CD4-positive, alpha-beta T cell treated with Interleukin-17A for 1 hour (primary cell): ENCODE measurements at places on chromosomes 3 and 15.
A peak's percentile ranks its signal among the peaks of the same experiment; 100 is the strongest.

- DNase-seq: no peak
These were observed 151.3 kb downstream of the LPP start for GRCh38 chr3:188305220-188305619.

DNA sequence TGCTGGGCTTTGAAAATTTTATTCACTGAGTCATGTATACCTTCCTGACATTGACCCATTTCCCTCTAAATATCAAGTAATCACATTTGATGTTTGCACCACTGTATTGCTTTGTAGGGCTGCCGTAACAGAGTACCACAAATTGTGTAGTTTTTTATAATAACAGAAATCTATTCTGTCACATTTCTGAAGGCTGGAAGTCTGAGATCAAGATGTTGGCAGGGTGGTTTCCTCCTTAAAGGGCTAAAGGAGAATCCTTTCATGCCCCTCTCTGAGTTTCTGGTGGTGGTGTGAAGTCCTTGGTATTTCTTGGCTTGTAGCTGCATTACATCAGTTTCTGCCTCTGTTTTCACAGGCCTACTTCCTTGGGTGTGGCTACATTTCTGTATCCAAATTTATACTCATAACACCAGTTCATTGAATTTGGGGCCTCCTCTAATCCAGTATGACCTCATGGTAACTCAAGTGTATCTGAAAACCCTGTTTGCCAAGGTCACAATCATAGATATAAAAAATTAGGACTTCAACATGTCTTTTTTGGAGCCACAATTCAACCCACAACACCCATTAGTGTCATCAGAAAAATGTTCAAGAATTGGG, 29.1 kb upstream of the ST6GAL1 start:
- DNase-seq: peak; percentile 28

DNA sequence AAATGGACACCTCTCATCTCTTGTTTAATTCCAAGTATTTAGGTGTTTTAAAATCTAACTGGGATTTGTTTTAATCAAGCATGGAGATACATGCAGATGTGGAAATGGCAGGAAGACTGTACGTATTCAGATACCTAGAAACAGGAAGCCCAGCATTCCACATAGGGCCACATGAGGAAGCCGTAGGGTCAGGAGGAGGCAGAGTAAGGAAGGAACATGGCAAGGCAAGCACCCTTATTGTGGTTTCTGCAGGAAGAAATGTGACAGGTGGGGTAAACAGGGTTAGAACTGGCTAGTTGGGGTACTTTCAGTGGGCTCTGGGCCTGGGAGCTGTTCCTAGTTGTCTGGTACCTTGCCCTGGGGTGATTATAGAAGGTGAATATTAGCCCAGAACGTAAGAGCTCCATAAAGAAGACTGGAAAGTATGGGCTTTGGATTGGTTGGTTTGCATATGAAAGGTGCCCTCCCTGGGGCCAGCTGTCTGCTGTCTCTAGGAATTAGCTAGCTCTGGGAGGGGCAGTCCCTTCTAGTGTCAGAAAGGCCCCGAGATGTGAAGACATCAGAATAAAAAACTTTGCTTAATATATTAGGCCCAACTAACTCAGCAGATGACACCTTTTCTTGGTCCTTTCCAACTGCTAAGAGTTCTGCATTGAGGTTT, 107.7 kb upstream of the CADPS start:
- DNase-seq: no peak

- DNase-seq: peak; percentile 22
These were observed 8.6 kb upstream of the SST start for GRCh38 chr3:187678726-187679268.

GRCh38 chr3:169498336-169498735, 165.2 kb downstream of the MECOM start:
- DNase-seq: no peak

DNA sequence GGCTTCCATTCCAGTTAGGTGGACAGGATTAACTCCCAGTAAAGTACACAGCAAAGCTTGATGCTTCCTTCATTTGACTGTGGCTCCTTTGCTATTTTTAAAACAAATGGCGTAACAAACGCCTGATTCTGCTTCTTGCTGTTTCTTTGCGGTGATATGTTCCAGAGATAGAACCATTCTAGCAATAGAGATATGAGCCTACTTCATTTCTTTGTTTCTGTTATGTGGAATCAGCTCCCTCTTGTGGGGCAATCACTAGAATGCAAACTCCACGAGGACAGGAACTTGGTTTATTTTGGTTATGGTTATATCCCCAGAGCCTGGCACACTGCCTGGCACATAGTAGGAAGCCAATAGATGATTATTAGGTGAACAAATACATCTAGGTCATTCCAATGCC, 122.6 kb upstream of the SLC6A11 start:
- peak; percentile 11 for DNase-seq

- DNase-seq: peak; percentile 17
These were observed 26.8 kb downstream of the TRANK1 start for GRCh38 chr3:36918050-36918449.

- no peak for DNase-seq
These were observed 311.8 kb downstream of the TBC1D5 start for GRCh38 chr3:17430582-17430981.

DNA sequence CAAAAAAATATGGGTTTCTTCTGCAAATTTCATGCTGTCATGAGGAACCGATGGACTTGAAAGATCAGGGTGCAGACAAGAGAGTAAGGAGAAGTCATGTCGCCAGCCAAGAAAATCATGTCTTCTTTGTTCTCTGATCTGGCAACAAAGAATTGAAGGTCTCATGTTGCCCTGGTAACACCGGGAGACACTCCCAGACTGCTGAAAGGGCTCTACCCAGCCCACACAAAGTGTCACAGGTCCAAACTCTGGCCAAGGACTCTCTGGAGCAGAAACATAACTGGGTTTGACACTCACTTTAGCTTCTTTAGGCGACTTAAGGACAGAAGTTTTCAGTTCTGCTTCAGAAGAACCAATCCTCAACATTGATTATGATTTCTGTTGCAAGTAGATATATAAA, 42.9 kb downstream of the SIDT1 start:
- DNase-seq: no peak

DNA sequence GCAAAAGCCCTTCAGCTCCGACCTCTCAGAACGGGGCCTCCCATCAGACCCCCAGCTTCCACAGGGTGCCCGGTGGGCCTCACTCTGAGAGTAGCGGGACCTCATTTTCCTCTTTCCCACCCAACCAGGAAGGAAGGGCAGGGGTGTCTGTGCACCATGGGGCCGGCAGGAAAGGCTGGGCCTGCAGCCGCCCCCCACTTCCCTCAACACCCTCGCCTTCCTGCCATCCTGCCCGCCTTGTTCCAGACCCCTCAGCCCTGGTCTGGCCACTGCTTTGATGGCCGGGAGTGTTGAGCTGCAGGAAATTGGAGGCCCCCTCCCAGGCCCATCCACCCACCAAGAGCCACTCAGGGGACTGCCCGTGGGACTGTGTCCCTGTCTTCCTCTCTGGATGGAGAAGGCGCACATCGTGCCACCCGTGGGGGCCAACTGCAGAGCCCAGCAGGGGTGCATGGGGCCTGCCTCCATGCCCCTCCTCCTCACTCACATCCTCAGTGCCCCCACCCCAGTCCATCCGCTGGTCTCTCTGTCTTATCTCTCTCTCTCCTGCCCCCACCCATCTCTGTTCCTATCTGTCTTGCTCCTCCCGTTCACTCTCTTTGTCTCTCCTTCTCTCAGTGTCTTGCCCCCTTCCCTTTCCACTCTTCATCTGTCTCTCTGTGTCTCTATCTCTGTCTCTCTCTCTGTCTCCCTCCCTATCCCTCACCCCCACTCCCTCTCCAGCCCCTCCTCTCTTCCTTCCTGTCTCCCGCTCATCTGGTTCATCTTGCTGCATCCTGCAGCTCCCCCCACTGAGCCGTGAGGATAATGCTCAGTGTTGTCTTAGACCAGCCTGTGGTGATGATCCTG, 1.8 kb upstream of the PLXND1 start:
- no peak for DNase-seq

- DNase-seq: no peak
These were observed 256.4 kb upstream of the SOX2 start for GRCh38 chr3:181455276-181455675.

DNA sequence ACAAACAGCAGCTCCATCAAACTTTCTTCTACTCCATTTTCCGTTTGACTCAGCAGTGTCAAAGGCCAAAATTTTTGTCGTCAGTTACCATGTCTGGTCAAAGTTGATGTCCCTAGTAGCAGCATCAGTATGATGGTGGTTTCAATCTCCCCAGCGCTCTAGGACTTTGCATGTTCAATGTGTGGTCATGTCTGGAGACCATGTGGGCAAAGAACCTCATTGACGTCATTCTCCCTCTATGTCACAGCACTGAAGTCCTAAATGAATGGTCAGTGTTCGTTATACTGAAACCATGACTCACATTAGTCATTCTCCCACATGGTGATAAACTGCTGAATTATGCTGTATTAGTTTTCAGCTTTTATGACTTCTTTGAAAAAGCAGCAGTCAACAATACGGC, 23.2 kb downstream of the SHC4 start:
- no peak for DNase-seq

DNA sequence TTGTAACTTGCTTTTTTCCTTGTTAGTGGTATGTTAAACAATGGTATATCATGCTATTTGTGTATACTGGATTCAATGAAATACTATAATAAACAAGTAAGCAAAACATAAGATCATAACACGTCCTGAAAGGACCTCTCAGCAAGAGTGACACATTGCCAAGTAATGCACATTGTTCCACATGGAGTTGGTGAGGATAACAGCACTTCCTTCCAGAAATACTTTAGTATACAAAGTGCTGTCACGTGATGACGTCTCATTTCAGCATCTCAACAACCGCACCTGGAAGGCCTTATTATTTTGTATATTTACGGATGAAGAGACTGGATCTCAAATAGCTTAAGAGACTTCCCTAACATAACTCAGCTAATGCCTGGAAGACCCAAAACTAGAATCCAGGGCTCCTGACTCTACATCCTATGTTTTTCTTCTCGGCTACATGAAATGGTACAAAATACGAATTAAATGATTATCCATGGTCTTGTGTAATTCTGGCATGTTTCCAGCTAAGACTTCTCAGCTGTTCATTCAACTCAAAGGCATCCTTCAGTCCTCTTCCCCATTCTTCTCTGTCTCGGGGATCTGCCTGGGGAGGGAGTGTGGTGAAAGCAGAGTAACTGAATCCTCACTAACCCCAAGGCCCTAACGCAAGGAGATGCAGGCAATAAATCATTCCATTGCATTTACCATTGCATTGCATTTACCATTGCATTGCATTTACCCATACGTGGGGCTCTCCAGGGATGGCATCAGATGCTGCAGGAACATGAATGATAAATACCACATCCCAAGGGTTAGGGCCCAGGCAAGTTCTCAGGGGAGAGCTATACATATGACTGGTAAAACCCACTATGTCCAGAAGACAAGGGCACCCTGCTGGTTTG, 79.2 kb downstream of the LIPC start:
- DNase-seq: no peak

- no peak for DNase-seq
These were observed 169.1 kb upstream of the CCDC54 start for GRCh38 chr3:107208100-107208499.

DNA sequence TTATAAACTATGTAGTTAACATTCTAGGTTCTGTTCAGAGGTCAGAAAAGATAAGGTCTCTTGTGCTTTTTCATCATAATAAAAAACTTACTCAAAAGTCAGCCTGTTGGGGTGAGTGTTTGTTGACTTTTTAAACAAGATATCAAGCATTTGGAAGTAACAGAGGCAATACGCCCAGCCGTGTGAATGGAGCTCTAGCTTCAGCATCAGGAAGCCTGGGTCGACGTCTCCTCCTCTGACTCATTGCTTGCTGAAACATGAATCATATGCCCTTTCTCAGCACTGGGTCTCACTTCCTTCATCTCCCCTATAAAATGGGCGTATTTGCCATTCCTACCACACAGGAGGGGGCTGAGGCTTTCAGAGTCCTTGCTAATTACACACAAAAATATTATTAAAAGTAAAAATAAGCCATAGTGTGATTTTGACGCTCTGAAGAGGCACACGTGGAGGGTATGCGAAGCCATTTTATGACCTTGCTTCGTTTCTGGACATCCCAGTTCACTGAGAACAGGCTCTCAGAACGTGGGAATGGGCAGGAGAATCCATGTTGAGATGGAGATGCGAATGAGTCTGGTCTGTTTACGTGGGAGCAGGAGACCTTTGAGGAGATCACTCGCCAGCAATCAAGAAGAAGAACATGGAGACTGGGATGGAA, 220.8 kb upstream of the TPRG1 start:
- peak; percentile 22 for DNase-seq

DNA sequence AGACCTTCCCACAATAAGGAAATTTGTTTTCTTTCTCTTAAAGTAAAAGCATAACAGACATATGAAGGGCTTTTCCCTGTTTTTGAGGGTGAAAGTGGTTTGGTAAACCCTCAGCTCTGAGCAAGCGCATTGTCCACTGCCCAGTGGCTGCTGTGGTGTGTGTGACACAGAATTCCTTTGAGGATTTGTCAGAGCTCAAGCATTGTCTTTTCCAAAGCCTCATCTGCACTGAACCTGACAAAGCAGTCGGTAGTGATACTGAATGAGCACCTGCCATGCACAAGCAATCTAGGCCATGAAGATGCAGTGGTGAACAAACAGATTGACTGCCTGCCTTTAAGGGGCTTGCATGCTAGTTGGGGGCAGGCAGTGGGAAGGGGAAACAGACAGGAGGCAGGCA, 128.3 kb downstream of the PLCL2 start:
- no peak for DNase-seq

- DNase-seq: no peak
These were observed 20.7 kb upstream of the SPESP1 start for GRCh38 chr15:68909601-68910100.

- DNase-seq: peak; percentile 9
These were observed 62.3 kb upstream of the IGF1R start for GRCh38 chr15:98586066-98586465.

DNA sequence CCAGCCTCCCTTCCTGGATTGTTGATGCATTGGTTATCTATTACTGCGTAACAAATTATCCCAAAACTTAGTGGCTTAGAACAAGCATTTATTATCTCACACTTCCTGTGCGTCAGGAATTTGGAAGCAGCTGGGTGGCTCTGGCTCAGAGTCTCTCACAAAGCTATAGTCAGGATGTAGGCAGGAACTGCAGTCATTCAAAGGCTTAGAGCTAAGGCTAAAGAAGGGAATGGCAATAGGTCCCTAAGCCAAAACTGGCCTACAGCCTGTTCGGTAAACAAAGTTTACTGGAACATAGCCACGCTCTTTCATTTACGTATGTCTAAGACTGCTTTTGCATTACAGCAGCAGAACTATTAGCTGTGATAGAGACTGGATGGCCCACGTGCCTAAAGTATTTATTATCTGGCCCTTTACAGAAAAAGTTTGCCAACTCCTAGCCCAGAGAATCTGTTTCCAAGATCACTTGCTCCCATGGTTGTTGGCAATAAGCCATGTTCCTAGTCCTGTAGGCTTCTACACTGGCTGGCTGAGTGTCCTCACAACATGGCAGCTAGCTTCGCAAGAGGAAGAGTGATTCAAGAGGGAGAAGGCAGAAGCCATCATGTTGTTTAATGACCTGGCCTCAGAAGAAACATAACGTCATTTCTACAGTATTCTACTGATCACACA, 132.4 kb downstream of the SNRK start:
- no peak for DNase-seq

- peak; percentile 62 for DNase-seq
These were observed 775 bp downstream of the TTC21A start for GRCh38 chr3:39108200-39108710.
